Aorta (tissue), 5 donors: ENCODE measurements at places on chromosomes 2 and 18. TPM values are rescaled to one million over a fixed set of nuclear protein-coding genes. Genes with fewer than 3 reads are reported as not detected.

The DNPEP gene
- polyA plus RNA-seq = 127 TPM

The RPE gene
- 25.6 TPM for polyA plus RNA-seq

GRCh38 chr2:202043475-202043874, 9.8 kb downstream of the FZD7 start:
- no peak for DNase-seq

GRCh38 chr2:181185948-181186347, 205.5 kb downstream of the UBE2E3 start:
- no peak for DNase-seq

GRCh38 chr2:71474744-71475397, 21.5 kb downstream of the DYSF start:
- no peak for DNase-seq

- no peak for DNase-seq
Measured at GRCh38 chr2:217626926-217627325, 375.9 kb downstream of the TNS1 start.

- DNase-seq = no peak
Measured at GRCh38 chr2:102801098-102801718, 39.4 kb downstream of the TMEM182 start.

DNA sequence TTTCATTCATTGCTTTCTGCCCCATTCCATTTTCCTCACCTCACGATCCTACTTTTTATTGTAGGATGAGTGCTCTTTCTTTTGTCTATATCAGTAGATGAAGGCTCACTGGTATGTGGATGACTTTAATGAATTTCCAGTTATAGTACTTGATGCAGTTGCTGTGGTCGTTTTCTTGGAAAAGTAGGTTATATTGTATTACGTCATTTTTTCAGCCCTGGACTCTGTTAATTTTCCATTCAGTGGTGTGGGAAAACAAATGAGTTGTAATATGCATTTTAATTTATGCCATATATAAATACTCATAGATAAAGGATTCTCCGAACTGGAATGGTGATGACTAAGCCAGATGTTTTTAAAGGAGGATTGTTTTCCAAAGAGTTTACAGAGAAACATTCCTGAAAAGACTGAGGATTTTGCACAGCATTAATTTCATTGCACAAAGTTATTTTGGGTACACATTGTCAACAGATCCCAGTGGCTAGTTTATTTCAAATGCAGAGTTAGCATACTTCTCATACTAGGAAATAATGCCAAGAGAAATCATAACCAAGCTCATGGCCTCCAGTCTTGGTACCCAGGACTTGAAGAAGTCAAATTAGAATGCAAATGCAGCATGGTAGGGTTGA, 189.7 kb downstream of the PAX3 start:
- DNase-seq = no peak

The KLHL14 gene
- polyA plus RNA-seq = not detected

- DNase-seq = no peak
Measured at GRCh38 chr2:10773821-10774341, 38.7 kb downstream of the PDIA6 start.

DNA sequence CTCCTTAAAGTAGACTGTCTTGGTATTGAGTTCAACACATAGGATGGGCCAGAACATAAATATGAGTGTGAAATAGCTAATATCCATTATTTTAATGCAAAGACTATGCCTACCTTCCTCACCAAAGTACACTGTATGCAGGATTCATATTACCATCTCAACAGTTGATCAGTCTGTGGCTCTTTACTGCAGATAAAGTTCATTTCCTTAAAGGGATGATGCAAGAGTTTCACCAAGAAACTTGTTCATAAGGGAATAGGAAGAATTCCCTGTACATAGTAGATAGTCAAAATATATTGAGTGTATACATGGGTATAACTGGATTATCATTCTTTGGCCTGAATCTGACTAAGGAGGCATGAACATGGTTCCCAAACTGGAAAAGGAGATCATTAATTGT, 35.0 kb downstream of the MARS2 start:
- no peak for DNase-seq
